GM18507 (cell line): ENCODE measurements at places on chromosomes 7 and 10.

DNA sequence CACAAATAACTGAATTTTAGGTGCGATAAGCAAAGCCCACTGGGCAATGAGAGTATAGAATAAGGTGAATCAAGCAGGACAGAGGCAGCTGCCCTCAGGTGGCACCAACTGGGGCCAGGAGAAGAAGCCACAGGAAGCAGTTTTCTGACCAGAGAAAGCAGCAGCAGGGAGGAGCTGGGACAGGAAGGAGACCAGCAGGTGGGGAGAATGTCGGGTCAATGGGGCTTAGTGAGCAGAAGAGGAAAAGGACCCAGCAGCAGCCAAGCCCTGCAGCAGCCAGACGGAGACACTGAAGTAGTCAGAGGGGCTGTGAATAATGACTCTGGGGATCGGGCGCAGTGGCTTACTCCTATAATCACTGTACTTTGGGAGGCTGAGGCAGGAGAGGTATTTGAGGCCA lies 209.6 kb upstream of the SH2B2 start:
- no peak for DNase-seq

DNA sequence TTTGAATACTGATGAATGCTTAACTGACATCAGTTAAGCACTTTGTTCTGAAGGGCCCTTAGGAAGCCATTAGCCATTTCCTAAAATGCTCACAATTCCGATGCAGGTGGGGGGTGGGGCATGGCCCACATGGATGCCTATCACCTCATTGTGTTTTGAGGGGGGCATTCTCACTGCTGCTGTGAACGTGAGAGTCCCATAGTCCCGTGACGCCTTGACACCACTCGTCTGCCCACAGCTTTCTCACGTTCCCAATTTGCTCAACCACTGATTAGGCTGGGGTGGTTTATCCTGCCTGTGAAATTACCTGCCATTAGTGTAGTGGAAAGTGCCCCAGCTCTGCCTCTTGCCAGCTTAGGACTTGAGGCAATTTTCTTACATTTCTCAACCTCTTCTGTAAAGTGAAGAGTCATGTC lies 31.9 kb downstream of the DUSP5 start:
- no peak for DNase-seq

DNA sequence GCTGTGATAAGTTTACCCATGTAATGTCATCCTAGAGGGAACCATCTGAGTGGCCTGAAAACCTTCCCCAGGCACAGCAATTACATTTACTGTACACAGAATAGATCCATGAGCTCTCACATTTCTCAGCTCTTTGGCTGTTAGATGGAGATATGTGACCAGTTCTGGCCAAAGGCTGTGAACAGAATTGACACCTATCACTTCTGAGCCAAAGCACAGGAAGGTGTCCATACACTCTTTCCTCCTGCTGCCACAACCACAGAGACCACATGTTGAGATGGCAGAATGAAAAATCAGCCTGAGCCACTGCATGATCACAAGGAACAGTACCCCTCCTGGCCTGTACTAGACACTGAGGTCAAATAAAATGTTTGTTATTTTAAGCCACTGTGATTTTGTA lies 44.3 kb upstream of the ATOH7 start:
- DNase-seq: no peak

DNA sequence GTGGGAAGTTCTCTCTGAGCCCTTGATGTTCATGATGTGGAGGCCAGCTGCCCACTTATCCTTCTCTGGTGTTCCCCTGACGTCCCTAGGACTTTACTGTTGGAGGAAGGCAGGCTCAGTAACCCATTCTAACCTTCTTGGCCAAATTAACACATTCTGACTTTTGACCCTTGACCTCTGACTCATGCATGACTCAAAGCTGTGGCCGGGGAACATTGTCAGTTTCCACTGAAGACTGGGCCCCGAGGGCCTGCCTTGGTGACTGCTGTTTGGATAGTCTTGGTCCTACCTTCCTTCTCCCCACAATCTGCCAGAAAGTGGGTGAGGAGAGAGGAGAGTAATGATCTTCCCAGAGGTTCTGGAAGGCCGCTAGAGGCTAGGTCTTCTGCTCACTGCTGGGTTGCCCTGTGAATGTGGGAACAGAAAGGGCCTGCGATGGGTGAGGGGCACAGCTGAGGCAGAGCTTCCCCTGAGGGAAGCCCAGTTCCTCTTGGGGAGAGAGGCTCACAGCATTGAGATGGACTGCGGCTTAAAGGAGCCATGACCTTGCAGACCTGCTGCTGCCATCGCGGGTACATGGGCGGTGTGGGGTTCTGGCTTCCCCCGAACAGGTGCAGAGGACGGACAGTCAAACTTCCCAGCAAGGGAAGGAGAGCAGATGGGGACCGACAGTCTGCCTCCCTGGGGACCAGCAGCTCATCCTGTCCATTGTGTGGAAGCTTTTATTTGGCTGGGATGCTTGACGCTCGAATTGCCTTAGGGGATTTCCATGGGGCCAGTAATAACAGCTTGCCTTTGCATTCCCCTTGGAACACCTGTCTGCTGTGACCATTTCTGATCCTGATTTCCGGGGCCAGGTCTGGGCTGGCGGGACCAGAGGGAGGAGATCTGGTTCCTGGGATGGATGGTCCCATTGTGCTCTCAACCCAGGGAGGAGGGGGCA lies 43.8 kb downstream of the ADAMTS14 start:
- no peak for DNase-seq

- DNase-seq: no peak
These were observed 90.7 kb upstream of the TMEM26 start for GRCh38 chr10:61543831-61544230.

- no peak for DNase-seq
These were observed 28.4 kb upstream of the CHCHD3 start for GRCh38 chr7:133110312-133110711.

DNA sequence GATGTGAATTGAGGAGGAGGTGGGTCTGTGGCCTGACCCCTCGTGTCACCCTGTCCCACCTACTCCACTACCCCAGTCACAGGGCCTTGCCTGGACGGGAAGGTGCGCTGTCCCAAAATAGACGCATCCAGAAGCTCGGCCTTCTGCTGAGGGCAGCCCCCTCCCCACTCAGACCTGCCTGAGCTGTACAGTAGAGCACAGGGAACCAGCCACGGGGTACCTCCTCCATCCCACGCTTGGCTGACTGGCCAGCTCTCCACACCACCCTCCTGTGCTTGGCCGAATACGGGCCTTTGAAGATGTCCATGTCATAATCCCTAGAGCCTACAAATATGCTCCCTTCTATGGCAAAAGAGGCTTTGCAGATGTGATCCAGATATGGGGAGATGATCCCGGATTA lies 88.3 kb downstream of the CHST15 start:
- no peak for DNase-seq

DNA sequence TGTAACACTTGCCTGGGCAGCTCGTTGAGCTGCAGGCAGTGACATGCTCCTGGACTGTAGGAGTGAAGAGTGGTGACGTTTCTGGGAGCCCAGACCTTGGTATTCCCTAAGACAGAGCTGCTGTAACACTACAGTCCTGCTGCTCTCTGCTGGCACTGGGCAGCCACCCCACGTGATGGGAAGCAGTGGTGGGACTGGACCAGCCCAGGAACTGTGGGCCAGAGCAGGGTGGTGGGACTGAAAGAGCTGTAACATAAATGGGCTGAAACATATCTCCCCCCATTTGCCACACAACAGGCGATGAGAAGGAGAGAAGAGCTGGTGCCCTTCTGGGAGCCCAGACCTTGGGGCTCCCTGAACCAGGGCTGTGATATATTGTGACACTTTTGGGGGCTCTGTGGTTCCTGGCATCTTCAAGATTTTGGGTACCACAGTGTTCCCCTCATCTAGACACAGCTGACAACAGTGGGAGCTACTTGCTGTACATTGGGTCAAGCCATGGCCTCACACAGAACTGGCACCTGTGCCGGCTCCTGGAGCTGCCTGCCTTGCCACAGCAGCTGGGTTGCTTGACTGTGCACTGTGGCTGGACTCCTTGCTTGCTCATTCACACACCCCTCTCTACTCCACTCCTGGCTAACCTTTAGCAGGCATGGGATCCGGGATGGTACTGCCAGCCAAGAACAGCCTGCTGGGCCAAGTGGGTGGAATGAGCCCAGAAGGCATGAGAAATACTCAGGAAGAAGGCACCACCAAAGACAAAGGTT lies 161.3 kb upstream of the PCDH15 start:
- no peak for DNase-seq

- DNase-seq: no peak
These were observed 44.3 kb upstream of the PRKCQ start for GRCh38 chr10:6624392-6624791.

GRCh38 chr7:22667562-22668239 lies 59.3 kb upstream of the IL6 start:
- DNase-seq: no peak

GRCh38 chr10:86341361-86341811 lies 25.2 kb downstream of the GRID1 start:
- DNase-seq: no peak

GRCh38 chr10:102900006-102900405 lies 18.1 kb upstream of the CNNM2 start:
- DNase-seq: no peak

DNA sequence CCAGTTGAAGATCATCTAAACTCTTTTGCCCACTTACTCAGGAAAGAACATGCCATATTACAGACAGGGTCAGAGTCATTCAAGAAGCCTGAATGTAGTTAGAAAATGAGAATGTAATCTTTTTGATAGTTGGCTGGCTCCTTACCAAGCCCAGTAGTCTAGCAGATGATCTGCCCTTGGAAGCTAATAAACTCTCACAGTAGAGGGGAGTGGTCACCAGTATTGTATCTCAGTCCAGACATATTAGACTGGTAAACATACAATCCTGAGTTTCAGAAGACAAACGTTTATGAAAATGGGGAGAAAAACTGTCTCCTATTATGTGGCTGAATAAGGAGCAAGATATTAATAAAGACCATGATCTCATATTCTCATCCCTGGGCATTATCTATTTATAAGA lies 65.3 kb downstream of the SEPTIN7 start:
- DNase-seq: no peak

- no peak for DNase-seq
These were observed 45.4 kb downstream of the CHST3 start for GRCh38 chr10:72009425-72010081.

DNA sequence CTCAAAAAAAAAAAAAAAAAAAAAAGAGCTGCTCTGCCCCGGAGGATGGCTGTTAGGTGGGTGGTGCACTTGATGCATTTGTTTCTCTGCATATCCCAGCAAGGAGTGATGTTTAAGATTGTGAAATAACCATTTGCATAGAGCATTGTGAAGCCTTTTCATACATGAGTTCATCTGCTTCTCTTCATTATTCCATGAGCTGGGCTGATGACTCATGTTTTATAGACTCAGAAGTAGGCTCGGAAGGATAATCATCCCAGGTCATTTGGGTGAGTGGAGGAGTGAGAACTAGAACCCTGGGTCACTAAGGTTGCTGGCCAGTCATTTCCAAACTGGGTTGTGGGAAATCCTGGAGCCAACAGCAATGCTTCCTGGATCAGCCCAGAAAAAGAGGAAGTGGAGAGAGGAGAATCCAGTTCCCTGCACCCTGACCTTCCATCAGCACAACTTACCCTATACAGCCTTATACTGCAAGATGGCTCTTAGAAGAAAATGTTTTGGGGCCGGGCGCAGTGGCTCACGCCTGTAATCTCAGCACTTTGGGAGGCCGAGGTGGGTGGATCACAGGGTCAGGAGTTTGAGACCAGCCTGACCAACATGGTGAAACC lies 45.3 kb downstream of the TACC2 start:
- DNase-seq: no peak

GRCh38 chr10:73263693-73264347 lies 11.4 kb upstream of the MRPS16 start:
- DNase-seq: no peak

- DNase-seq: no peak
These were observed 27.4 kb upstream of the FXYD4 start for GRCh38 chr10:43344051-43344450.

DNA sequence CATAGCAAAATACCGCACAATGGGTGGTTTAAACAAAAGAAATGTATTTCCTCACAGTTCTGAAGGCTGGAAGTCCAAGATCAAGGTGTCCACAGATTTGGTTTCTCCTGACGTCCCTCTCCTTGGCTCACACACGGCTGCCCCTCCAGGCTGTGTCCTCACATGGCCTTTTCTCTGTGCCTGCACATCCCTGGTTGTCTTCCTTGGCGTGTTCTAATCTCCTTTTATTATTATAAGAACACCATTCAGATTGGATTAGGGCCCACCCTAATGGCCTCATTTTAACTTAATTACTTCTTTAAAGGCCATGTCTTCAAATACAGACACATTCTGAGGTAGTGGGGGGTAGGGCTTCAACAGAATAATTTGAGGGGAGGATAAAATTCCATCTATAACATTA lies 87.9 kb downstream of the FZD1 start:
- no peak for DNase-seq

DNA sequence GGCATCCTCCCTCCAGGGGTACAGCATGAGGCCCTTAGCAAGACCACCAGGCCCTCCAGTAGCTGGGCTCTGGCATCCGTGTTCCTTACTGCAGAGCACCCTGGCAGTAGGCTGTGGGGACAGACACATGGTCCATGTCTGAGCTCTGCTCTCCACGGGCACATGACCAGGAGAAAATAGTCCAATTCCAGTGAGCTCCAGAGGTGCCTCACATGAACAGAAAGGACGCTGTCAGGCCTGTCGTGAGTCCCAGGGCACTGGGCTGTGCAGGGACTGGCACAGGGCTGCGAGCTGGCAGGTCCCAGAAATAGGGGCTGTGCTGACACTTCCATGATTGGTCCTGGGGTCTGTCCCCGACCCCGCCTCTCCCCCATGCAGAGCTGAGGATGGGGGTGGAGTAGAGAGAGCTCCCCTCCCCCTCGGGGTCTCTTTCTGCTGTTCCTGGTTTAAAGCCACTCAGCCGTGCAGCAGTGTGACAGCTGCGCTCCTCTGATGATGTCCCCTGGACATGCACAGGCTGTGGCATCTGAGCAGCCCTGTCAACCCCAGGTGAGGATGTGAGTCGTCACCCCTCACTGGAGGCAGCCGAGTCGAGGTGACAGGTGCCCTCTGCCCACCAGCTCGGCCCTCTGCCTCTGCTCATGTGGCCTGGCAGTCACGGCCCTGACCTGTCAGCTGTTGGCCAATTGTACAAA lies 25.2 kb upstream of the ZNF488 start:
- no peak for DNase-seq

GRCh38 chr10:101451261-101451660 lies 97.3 kb downstream of the BTRC start:
- no peak for DNase-seq

DNA sequence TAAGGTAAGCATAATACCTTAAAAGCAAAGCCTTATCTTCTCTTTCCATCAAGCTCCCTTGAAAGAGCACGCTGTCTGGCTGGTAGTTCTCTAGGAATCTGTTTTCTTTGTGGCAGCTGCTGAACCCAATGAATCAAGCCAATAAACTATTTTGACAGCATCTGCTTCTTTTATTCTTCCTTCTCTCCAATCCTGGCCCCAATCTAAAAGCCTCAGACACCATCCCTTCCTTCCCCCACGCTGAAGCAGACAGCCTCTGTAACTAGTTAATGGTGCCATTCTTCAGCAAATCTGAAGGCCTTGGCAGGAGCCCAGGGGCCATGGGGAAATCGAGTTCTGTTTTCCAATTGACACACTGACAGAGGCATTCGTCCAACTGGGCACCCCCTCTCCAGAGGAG lies 186.6 kb upstream of the LYZL1 start:
- no peak for DNase-seq
